ENCODE measurements at places on chromosomes 13 and 19.

GRCh38 chr13:110949628-110950027, 34.8 kb upstream of the ANKRD10 start:
- DNase-seq: no peak

GRCh38 chr13:50384724-50385123, 369.5 kb downstream of the KCNRG start:
- no peak for DNase-seq

DNA sequence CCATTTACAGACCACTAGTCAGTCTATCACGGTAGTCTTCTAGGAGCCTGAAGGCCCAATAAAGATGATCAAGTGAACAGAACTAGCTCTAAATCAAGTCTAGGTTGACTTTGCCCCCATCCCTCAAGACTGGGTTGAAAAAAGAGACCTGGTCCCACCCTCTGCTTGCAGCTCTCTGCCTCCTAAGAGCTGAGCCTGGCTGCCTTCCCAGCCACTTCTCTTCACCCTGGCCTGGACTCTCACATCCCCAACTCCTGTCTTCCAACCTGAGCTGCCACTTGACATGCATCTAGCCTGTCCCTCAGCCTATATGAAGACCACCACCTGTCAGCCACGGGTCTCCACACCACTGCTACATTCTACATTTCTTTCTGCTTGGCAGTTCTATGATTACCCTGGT, 99.6 kb downstream of the FOXO1 start:
- no peak for DNase-seq

- no peak for DNase-seq
Measured at GRCh38 chr19:47243364-47243775, 12.4 kb upstream of the BBC3 start.

DNA sequence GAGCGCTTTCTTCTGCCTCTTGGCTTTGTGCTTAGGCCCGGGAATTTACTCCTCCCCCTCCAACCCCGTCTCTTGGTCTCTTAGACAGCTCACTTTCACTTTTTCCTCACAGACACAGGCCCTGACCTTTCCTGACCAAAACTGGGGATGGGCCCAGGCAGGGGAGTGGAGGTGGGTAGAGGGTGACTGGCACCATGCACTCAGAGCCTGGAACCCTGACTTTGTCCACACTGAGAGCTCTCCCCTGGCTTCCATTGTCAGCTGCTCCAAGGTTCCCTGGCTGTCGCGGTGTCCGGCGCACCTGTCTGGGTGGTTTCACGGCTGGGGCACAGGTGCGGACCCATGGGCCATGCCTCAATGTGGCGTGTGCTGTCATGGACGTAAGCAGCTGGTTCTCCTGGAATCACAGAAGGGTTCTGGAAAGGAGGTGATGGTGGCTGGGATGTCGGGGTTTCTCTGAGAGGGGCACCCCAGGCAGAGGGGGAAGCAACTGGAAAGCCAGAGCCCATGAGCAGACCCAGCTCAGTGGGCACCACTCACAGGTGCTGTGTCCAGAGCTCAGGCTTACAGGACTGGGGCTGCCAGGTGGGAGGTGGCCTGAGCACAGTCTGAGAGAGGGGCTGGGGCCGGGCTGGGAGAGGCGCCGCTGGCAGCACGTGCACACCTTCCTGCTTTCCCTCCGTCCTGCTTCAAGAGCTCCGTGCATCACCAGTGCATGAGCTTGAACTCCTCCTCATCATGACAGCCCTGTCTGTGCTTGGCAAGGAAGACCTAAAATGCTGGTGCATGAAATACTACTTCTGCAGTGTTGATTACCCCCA, 28.0 kb upstream of the C1QTNF9 start:
- no peak for DNase-seq

- DNase-seq: peak; percentile 13
Measured at GRCh38 chr19:958967-959855, 24.9 kb upstream of the WDR18 start.

GRCh38 chr13:102100234-102100633, 301.6 kb downstream of the FGF14 start:
- DNase-seq: no peak

GRCh38 chr13:35858665-35859064, 272.5 kb downstream of the DCLK1 start:
- no peak for DNase-seq

- DNase-seq: peak; percentile 87
Measured at GRCh38 chr19:1243768-1244692, 2.5 kb downstream of the ATP5F1D start.

- DNase-seq: no peak
Measured at GRCh38 chr13:101301053-101301452, 115.3 kb downstream of the NALCN start.

DNA sequence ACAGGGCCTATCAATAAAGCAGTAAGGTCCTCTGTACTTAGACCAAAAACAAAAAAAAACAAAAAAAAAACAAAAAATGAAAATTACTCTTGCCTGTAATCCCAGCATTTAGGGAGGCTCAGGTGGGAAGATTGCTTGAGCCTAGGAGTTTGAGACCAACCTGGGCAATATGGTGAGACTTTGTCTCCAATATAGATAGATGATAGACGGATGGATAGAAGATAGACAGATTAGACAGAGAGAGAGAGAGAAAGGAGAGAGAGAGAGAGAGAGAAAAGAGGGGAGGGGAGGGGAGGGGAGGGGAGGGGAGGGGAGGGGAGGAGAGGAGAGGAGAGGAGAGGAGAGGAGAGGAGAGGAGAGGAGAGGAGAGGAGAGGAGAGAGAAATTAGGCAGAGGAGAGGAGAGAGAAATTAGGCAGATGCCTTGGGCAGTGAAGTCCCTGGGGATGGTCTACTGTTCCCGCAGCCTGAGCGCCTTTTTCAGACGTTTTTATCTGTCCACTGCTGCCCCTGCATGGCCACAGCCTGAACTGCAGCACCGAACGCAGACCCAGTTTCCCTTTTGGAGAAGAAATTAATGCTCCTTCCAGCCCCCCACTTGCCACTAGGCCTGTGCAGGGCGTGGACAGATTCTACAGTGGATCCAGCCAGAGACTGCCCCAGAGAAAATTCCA, 9.8 kb upstream of the ZNF627 start:
- DNase-seq: peak; percentile 73

- peak; percentile 15 for DNase-seq
Measured at GRCh38 chr19:55389386-55390317, 3.9 kb downstream of the RPL28 start.

DNA sequence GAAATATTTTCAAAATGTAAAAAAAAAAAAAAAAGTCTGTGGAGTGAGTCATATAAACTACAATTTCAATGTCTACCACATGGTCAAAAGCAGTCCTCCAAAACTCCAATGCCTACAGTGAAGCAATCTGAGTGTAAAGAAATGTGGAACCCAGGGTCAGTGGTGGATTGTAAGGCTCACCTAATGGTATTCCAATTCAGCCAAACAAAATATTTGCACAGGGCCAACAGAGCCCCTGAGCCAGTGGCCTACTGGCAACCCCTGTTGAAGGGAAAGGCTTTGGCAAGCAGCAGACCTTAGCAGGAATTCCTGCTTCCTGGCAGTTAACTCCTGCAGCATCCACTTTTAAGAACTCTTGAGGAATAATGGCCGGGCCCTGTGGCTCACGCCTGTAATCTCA, 3.4 kb downstream of the DNMT1 start:
- peak; percentile 53 for DNase-seq

DNA sequence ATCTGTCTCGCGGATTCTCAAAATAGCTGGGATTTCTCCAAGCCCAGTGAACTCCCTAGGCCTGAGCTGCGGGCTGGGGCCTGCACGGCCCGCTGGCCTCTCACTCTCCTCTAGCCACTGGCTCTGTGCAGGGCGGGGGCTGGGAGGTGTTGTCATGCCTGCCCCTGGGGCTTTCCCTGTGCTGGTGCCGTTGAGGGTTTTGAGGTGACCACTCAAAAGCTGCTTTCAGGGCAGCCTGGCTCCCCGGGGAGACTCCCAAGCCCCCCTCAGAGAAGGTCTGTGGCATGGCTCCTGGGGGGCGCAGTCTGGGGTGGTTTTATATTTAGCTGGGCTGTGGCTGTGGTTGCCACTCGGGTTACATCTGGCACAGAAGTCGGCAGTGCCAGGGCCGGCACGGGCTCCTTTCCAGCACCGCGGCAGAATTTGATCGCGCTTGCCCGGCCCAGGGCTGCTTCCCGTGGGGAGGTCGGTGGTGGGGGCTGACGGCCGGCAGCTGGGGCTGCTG, 10.0 kb downstream of the NDUFB7 start:
- DNase-seq: peak; percentile 72

DNA sequence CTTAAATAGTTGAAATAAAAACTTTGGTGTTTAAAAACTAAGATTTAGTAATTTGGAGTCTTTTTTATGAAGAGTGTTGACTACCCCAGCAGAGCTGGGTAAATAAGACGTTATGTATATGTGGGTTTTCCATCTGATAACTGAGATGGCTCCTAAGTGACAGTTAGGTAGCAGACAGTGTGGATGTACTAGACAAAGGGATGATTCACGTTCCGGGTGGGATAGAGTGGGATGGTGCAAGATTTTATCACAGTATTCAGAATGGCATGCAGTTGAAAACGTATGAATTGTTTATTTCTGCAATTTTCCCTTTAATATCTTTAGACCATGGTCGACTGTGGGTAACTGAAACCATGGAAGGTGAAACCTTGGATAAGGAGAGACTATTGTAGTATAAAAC, 50.4 kb downstream of the NAA16 start:
- DNase-seq: no peak

DNA sequence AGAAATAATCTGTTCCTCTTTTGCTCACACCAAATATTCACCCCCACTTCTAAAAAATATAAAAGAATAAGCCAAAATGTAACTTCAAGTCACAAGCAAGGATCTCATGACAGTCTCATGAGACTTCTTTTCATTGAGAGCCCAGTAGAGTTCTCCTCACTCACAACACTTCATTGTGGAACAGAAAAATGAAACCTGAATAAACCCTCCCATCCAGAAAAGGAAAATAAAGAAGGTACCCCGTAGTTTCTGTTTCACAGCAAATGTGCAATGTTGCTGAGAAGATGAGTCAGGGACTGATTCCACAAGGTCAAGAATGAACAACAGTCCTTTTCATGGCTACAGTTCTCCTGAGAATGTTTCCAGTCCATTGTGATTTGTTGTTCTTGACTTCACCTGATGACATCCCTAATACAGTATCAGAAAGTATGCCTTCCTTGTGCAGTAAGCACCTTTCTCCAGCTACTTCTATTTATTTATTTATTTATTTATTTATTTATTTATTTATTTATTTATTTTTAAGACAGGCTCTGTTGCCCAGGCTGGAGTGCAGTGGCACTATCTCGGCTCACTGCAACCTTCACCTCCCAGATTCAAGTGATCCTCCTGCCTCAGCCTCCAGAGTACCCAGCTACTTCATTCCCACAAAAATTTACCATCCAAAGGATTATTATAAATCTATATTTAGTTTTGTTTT, 6.4 kb upstream of the ZNF841 start:
- DNase-seq: no peak

GRCh38 chr19:44912854-44913253, 1.6 kb upstream of the APOC1 start:
- DNase-seq: peak; percentile 84

- peak; percentile 68 for DNase-seq
Measured at GRCh38 chr13:29594710-29595379, 643 bp downstream of the SLC7A1 start.

DNA sequence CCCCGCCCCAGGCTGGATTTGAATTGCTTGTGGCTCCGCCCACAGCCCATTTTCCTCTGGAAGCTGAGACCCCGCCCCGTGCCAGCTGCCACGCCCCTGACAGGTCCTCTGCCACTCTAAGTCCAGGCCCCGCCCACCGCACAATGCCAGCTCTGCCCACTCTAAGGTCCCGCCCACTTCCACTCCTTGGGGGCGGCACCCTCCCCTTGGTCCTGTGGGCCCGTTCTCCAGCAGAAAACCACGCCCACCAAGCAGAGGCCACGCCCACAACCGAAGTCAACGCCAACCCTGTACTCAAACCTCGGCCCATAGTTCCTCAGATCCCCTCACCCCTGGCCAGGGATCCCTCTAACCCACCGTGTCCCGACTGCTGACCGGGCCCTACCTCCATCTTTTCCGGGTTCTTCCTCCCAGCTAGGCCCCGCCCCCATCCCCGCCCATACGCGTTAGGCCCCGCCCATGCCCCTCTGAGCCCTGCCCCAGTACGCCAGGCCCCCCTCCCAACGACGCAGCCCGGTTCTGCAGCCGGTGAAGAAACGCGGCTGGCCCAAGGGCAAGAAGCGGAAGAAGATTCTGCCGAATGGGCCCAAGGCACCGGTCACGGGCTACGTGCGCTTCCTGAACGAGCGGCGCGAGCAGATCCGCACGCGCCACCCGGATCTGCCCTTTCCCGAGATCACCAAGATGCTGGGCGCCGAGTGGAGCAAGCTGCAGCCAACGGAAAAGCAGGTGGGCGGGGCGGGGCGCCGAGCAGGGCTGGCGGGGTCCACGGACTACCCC, 1.3 kb downstream of the HMG20B start:
- peak; percentile 85 for DNase-seq

GRCh38 chr13:96646515-96647211, 347.6 kb downstream of the OXGR1 start:
- no peak for DNase-seq

DNA sequence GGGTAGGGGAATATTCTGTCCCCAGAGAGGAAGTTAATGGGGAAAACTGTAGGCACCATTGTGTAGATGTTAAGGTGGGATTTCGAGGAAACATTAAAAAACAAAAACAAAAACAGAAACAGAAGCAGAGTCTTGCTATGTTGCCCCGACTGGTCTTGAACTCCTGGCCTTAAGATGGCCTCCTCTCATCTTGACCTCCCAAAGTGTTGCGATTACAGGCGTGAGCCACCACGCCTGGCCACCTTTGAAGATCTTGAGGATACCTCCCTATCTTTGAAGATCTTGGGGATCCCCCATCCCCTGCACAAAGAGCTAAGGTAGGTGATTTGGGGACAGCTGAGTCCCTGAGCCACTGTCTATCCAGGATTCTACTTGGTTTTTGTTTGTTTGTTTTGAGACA, 553 bp upstream of the ICAM3 start:
- no peak for DNase-seq

- DNase-seq: no peak
Measured at GRCh38 chr13:41520016-41520659, 62.8 kb downstream of the RGCC start.

- DNase-seq: peak; percentile 75
Measured at GRCh38 chr19:49151267-49152118, 3.7 kb downstream of the HRC start.

Measured in right hindlimb (tissue), 1 donor.